ENCODE measurements at places on chromosomes 12 and 14.
A peak's percentile ranks its signal among the peaks of the same experiment; 100 is the strongest.

GRCh38 chr12:26642361-26642760 lies 190.6 kb downstream of the ITPR2 start:
- DNase-seq, result no peak

- DNase-seq, result no peak
Observed at GRCh38 chr12:56296295-56296694, 3.8 kb downstream of the CS start.

DNA sequence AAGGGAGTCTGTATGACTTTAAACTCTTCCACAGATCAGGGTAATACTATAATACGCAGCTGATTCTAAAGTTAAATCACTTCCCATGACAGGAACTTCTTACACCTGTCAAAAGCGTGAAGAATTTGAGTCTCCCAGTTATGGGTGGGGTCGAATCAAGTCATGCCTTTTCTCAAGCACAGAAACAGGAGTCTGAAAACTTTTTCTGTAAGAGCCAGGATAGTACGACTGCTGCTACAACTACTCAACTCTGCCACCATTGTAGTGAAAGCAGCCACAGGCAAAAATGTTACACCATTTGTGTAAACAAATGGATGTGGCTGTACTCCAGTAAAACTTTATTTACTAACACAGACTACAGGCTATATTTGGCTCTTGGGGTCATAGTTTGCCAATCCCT lies 90.3 kb downstream of the DUSP6 start:
- DNase-seq, result no peak

DNA sequence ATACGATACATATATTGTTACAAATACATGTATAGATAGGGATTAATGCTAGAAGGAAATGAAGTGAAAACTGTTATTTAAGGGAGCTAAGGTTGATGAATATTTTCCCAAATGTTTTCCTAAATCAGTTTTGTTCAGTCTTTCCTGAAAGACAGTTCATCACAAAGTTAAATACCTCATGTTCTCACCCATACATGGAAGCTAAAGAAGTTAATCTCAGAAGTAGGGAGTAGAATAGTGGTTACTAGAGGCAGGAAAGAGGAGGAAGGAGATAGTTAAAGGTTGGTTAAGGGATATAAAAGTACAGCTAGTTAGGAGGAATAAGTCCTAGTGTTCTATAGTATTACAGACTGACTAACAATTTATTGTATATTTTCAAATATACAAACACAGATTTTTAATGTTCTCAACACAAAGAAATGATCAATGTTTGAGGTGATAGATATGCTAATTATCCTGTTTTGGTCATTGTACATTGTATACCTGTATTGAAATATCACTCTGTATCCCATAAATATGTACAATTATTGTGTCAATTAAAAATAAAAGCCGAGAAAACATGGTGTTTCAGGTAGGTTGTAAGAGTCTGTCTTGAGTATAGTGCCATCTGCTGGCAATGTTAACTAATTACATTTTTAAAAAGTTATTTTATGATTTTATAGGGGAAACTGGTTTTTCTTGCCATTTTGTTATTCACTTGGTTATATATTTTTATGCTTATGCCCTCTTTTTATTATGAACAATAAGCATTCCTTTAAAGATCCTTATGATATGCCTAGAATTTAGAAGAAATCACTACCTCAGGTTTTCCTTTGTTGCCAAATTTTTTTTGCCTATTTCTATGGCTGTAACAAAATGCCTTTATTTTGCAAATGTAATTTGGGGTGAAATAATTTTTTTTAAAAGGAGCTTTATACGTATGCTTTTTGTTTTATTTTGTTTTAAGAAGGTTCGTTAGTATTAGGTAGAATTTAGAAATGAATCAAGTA lies 26.9 kb downstream of the ZDHHC17 start:
- DNase-seq, result peak; percentile 41
